ENCODE measurements at places on chromosomes 7 and 10. TPM values are rescaled to one million over a fixed set of nuclear protein-coding genes. Genes with fewer than 3 reads are reported as not detected.

The PON1 gene
- 0.47 TPM for polyA plus RNA-seq

The C10orf105 gene
- polyA plus RNA-seq, result 0.06 TPM

The TBX20 gene
- not detected for polyA plus RNA-seq

The NKX2-3 gene
- polyA plus RNA-seq, result 1.2 TPM

The CALD1 gene
- polyA plus RNA-seq, result 98.8 TPM

The ATOH7 gene
- 0.15 TPM for polyA plus RNA-seq

The GPR15LG gene
- polyA plus RNA-seq, result not detected

The OPN4 gene
- polyA plus RNA-seq, result 1.9 TPM

The ASZ1 gene
- polyA plus RNA-seq, result not detected

The PHKG1 gene
- 41.5 TPM for polyA plus RNA-seq

The VENTX gene
- polyA plus RNA-seq, result 0.29 TPM

The ASIC3 gene
- 6.8 TPM for polyA plus RNA-seq

The AOAH gene
- 2.5 TPM for polyA plus RNA-seq

The C10orf53 gene
- not detected for polyA plus RNA-seq

The PRPS1L1 gene
- not detected for polyA plus RNA-seq

The PRRT4 gene
- 30.9 TPM for polyA plus RNA-seq

The SOSTDC1 gene
- 10.2 TPM for polyA plus RNA-seq

The MRLN gene
- 175 TPM for polyA plus RNA-seq

The ARL5B gene
- 21.0 TPM for polyA plus RNA-seq

The C10orf67 gene
- 0.11 TPM for polyA plus RNA-seq

The STAG3 gene
- polyA plus RNA-seq, result 21.2 TPM

The PARP12 gene
- 11.3 TPM for polyA plus RNA-seq

The AOC1 gene
- not detected for polyA plus RNA-seq

The SPDYE1 gene
- 1.6 TPM for polyA plus RNA-seq

The JCAD gene
- polyA plus RNA-seq, result 24.7 TPM

The SNX8 gene
- 29.2 TPM for polyA plus RNA-seq

The VSTM4 gene
- polyA plus RNA-seq, result 40.9 TPM

The FAM25A gene
- not detected for polyA plus RNA-seq

The MCM10 gene
- 3.9 TPM for polyA plus RNA-seq

The TAS2R3 gene
- 0.38 TPM for polyA plus RNA-seq

The HKDC1 gene
- polyA plus RNA-seq, result not detected

The DYDC2 gene
- polyA plus RNA-seq, result not detected

All from forelimb muscle (tissue), 1 donor.